Effector memory CD8-positive, alpha-beta T cell (primary cell): ENCODE measurements at places on chromosomes 1 and 21.

DNA sequence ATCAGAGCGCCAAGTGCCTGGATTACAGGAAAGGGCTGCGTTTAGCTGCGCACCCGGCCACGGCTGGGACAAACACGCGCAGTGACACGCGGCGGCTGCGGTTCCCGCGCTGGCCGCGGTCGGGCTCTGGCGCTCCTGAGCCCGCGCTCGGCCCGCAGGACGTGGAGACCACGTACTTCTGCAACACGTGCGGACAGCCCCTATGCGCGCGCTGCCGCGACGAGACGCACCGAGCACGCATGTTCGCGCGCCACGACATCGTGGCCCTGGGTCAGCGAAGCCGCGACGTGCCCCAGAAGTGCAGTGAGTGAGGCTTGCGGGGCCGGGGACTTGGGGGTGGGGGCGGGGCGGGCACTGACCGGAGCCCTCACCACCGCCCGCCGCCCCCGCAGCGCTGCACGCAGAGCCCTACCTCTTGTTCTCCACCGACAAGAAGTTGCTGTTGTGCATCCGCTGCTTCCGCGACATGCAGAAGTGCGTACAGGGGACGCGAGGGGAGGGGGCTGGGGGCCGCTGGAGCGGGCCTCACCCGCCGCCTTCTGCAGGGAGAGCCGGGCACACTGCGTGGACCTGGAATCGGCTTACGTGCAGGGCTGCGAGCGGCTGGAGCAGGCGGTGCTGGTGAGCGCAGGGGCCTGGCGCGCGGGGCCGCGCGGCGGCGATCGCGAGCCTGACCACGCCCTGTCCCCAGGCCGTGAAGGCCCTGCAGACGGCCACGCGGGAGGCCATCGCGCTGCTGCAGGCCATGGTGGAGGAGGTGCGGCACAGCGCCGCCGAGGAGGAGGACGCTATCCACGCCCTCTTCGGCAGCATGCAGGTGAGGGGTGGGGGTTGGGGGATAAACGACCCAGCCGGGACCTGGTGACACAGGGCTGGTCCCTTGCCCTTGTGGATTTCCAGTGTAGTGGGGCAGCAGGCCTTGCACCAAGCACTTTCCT is 3.1 kb downstream of the RNF207 start:
- DNase-seq, result no peak

GRCh38 chr1:110800079-110800478 is 72.9 kb upstream of the CD53 start:
- no peak for DNase-seq

GRCh38 chr1:1124786-1125642 is 9.1 kb upstream of the C1orf159 start:
- DNase-seq, result no peak

GRCh38 chr1:109149874-109150601 is 36.1 kb downstream of the ELAPOR1 start:
- DNase-seq, result no peak

DNA sequence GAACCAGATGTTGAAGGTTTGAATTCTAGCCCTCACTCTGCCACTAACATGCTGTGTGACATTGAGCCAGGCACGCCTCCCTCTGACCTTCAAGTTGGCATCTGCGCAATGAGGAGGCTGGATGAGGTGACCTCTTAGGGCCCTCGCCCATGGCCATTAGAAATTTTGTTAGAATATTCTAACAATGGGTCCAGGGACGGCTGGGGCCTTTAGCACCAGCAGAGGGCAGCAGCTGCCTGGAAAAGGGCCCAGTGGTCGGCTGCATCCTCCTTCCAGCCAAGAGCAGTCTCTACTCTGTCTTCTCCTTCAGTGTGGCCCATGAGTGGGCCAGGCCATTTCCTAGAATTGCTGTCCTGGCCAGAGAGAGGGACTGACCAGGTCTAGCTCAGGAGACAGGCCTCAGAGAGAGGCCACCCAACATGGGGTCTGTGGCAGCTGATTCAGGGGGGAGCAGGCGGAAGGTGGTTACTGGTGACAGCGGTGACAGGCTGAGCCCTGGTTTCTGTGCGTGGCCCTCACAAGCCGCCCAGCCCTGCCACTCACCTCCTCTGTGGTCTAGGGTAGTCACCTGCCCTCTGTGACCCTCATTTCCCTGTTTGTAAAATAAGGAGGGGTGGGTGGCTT is 101.3 kb upstream of the ACTL8 start:
- no peak for DNase-seq

DNA sequence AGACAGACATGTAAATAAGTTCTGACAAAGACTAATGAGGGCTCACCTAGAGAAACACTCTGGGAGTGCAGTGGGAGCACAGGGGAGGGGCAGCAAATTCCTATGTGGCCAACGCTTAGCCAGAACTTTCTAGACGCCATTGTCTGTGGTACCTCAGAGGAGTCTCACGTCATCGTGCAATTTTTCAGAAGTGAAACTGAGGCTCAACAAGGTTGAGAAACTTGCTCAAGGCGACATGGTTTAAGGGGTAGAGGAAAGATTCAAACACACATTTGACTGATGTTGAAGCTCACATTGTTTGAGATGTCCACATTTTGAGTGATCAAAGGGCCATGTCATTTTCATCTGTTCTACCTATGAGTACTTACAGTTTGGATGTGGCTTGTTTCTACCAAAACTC is 152.6 kb upstream of the LMO4 start:
- DNase-seq, result no peak
